GM23248 (cell line): ENCODE measurements at places on chromosomes 6 and 20. TPM values are rescaled to one million over a fixed set of nuclear protein-coding genes. Genes with fewer than 3 reads are reported as not detected.

MCCD1 gene
- total RNA-seq = not detected in 2 replicates

SLC17A1 gene
- total RNA-seq = not detected in 2 replicates

OPRL1 gene
- total RNA-seq = 0.86 and 1.1 TPM in 2 replicates

CEP250 gene
- total RNA-seq = 15.5 and 18.2 TPM in 2 replicates

SAYSD1 gene
- total RNA-seq = 17.2 and 20.2 TPM in 2 replicates

FAM217A gene
- total RNA-seq = not detected in 2 replicates

RFX6 gene
- total RNA-seq = not detected in 2 replicates

RAET1L gene
- total RNA-seq = not detected in 2 replicates

PLA2G7 gene
- not detected in 2 replicates for total RNA-seq

CASS4 gene
- total RNA-seq = 11.4 and 19.2 TPM in 2 replicates

SNX21 gene
- total RNA-seq = 88.4 and 100 TPM in 2 replicates

ELMO2 gene
- total RNA-seq = 51.1 and 57.9 TPM in 2 replicates

SLC22A2 gene
- total RNA-seq = not detected in 2 replicates

TXLNB gene
- 0.13 and 0.22 TPM in 2 replicates for total RNA-seq

DEFB125 gene
- total RNA-seq = not detected in 2 replicates

TCP11 gene
- not detected in 2 replicates for total RNA-seq

TMEM217 gene
- total RNA-seq = 1.2 and 4.6 TPM in 2 replicates

LGSN gene
- total RNA-seq = not detected in 2 replicates

SMIM26 gene
- total RNA-seq = 54.9 and 115 TPM in 2 replicates

BACH2 gene
- under 0.01 TPM in 2 replicates for total RNA-seq

PPP1R14C gene
- total RNA-seq = 6.3 and 8.2 TPM in 2 replicates

FAM83C gene
- not detected in 2 replicates for total RNA-seq

SSTR4 gene
- not detected in 2 replicates for total RNA-seq

TBXT gene
- not detected in 2 replicates for total RNA-seq

SLA2 gene
- total RNA-seq = not detected in 2 replicates

OVOL2 gene
- total RNA-seq = not detected in 2 replicates

TMEM244 gene
- total RNA-seq = not detected in 2 replicates

ZNF451 gene
- total RNA-seq = 39.0 and 42.4 TPM in 2 replicates

PRDM13 gene
- not detected in 2 replicates for total RNA-seq

PAK5 gene
- total RNA-seq = not detected in 2 replicates

ECT2L gene
- total RNA-seq = not detected in 2 replicates

TBC1D32 gene
- 9.0 and 14.2 TPM in 2 replicates for total RNA-seq

MUCL3 gene
- total RNA-seq = not detected in 2 replicates

SLC25A27 gene
- total RNA-seq = 2.4 and 16.3 TPM in 2 replicates

AIG1 gene
- 33.1 and 46.9 TPM in 2 replicates for total RNA-seq

DEFB129 gene
- total RNA-seq = not detected in 2 replicates
